Activated CD4-positive, alpha-beta memory T cell treated with anti-CD3 and anti-CD28 coated beads for 36 hours (primary cell): ENCODE measurements at places on chromosomes 13 and 19.

DNA sequence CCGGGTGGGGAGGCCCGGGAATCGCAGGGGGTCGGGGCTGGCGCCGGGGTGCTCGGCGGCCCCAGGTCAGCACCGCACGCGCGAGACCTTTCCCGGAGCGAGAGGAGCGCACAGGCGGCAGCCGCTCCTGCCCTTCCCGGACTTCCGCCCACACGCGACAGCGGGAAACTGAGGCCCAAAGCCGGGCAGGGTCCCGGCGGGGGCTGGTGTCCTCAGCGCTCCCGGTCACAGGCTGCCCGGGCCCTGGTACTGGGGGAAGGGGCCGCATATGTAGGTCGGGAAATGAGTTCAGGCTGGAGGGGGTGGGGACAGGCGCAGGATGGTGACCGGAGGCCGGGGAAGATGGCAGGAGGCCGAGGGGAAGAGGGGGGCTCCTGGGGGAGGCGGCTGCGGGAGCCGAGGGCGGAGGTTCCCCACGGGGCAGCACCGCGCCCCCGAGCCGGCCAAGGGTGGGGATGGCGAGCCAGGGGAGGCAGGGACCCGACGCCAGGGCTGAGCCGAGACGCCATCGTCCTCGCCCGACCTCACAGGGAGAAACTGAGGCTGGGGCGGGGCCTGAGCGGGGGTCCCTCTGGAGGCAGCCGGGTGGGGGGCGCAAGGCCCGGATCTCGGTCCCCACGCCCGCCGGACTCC lies 662 bp downstream of the CBARP start:
- DNase-seq: no peak
- peaks cover 9% of the 10 kb centered on the region for H3K27me3 ChIP-seq
- H3K36me3 ChIP-seq: no peaks in the 10 kb centered on the region
- H3K4me3 ChIP-seq: peak overlapping the region; percentile 55

- H3K27ac ChIP-seq: no peak overlapping the region
- no peak for DNase-seq
- peaks cover 66% of the 10 kb centered on the region for H3K27me3 ChIP-seq
- peaks cover 32% of the 10 kb centered on the region for H3K4me1 ChIP-seq
- no peak overlapping the region for H3K4me3 ChIP-seq
Measured at GRCh38 chr19:18609717-18610051, 3.0 kb upstream of the TMEM59L start.

DNA sequence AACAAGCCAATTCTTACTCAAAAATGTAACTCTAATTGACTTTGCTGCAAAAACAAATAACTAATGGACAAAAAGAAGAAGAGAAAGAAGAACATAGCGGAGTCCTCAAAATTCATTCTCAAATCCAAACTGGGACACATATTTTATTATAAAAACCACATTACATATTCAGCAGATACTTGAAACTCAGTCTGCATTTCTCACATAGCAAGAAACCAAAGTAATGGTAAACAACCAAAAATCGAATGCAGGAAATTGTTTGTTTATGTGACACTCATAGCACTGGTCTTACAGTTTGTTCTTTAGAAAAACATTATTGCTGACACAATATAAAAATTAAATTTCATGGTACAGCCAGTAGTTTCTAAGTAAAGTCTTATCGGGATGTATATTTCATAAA lies 789.8 kb downstream of the SLITRK6 start:
- H3K4me3 ChIP-seq: no peak overlapping the region
- H3K27ac ChIP-seq: no peak overlapping the region
- H3K36me3 ChIP-seq: no peaks in the 10 kb centered on the region
- no peak for DNase-seq

- no peak for DNase-seq
- no peak overlapping the region for H3K4me3 ChIP-seq
- H3K4me1 ChIP-seq: no peaks in the 10 kb centered on the region
- no peak overlapping the region for H3K27ac ChIP-seq
Measured at GRCh38 chr13:106818971-106819370, 251.0 kb upstream of the ARGLU1 start.

DNA sequence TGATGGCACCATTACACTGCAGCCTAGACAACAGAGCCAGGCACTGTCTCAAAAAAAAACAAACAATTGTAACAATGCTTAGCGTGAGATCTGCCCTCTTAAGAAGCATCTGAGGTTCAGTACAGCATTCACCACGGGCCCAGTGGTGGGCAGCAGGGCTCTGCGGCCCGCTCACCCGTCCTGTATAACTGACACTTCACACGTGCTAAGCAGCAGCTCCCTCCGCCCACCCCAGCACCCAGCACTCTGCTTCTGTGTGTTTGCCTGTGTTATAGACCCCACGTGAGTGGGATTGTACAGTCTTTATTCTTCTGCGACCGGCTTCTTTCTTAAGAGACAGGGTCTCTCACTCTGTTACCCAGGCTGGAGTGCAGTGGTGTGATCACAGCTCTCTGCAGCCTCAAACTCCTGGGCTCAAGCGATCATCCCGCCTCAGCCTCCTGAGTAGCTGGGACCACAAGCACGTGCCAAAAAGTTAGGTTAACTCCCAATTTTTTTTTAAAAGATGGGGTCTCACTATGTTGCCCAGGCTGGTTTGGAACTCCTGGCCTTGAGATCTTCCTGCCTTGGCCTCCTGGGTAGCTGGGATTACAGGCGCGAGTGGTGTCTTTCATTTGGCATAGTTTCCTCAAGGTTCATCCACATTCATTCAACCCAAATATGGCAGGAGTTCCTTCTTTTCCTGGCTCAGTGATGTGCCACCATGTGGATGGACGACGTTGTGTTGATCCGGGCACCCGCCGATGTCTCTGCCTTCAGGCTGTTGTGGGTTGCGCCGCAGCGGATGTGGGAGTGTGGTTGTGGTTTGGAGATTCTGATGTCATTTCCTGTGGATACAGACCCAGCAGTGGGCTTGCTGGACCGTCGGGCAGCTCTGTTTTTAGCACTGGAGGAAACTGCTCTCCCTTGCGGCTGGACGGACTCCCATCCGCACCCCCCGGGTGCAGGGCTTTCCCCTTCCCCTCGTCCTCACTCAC lies 170.0 kb downstream of the KDM4B start:
- peak; percentile 93 for DNase-seq
- H3K36me3 ChIP-seq: peaks cover 33% of the 10 kb centered on the region
- H3K4me1 ChIP-seq: peaks cover 19% of the 10 kb centered on the region
- H3K27me3 ChIP-seq: peaks cover 2% of the 10 kb centered on the region
- peak overlapping the region; percentile 80 for H3K27ac ChIP-seq

- no peak overlapping the region for H3K27ac ChIP-seq
- H3K4me1 ChIP-seq: no peaks in the 10 kb centered on the region
- no peak overlapping the region for H3K4me3 ChIP-seq
- H3K27me3 ChIP-seq: peaks cover 30% of the 10 kb centered on the region
Measured at GRCh38 chr13:28499609-28500008, 4.7 kb upstream of the FLT1 start.

GRCh38 chr19:7720351-7720750 lies 11.6 kb downstream of the CLEC4G start:
- H3K27ac ChIP-seq: no peak overlapping the region
- H3K4me1 ChIP-seq: no peaks in the 10 kb centered on the region
- DNase-seq: no peak
